ENCODE measurements at places on chromosomes 2 and 18.

GRCh38 chr2:208006833-208007232 is 18.5 kb downstream of the PLEKHM3 start:
- no peak for DNase-seq

GRCh38 chr2:169159686-169160085 is 90.3 kb downstream of the DHRS9 start:
- no peak for DNase-seq

GRCh38 chr2:120052597-120052996 is 39.7 kb downstream of the EPB41L5 start:
- no peak for DNase-seq

DNA sequence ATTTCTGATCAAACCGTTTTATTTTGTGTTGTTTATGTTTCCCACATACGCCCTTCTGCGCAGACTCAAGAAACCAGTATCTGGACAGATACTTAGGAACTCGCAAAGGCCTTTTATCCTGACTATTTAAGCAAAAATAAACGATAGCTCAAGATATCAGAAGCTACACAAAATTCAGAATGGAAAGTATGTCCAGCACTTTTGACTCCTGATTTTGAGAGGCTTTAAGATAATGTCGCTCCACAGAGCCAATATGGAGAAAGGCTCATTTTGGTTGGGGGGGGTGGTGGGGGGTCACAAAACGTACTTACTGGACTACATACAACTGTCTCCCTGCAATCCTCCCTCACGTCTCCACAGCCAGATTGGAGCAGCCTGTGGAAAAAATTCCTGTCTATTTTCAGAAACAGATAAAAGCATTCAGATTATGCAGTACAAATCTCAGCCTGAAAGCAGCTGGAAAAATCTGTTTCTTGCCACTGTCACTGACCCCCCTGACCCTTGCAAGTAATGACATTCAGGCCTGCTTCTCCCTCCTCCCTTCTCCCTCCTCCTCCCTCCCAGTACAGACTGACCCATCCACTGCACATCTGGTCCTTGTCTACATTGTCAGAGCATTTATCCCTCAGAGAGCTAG is 34.9 kb upstream of the LCLAT1 start:
- DNase-seq: no peak

GRCh38 chr2:201936817-201937216 is 96.8 kb upstream of the FZD7 start:
- no peak for DNase-seq

DNA sequence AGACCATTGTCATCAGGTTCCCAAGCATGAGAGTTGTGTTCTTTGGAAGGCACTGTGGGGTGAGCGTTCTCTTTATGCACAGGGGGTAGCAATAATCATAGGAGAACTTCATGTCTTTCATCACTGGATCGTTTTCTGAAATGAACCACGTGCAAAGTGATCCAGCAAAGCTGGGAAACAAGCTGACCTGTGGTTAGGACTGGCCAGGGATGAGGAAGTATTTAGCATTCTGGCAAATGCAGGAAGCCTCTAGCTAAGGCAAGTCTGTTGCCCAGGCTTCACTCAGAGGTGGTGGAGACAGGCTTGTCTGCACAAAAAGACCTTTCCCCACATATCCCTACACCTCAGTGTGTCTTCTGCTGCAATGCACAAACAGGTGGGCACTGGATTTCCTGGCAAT is 58.6 kb downstream of the MMADHC start:
- no peak for DNase-seq

- no peak for DNase-seq
These were observed 55.4 kb downstream of the UXS1 start for GRCh38 chr2:106138543-106139237.

DNA sequence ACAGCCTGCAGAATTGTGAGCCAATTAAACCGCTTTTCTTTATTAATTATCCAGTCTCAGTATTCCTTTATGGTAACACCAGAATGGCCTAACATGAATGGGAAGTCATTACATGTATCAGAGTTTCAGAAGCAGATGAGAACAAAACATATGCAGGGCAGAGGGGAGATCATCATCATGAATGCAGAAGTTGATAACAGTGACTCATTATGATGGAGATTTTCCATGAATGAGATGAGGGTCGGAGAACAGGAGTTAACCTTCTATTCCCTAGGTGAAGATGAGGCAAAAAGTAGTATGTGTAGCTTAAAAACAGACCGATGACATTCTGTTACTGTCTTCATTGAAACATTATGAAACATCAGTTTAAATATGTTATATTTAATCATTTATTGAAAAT is 59.5 kb upstream of the PPM1B start:
- no peak for DNase-seq

GRCh38 chr18:8948471-8949149 is 153.9 kb upstream of the NDUFV2 start:
- peak; percentile 86 for DNase-seq

GRCh38 chr2:113806217-113806913 is 49.9 kb upstream of the SLC35F5 start:
- no peak for DNase-seq

DNA sequence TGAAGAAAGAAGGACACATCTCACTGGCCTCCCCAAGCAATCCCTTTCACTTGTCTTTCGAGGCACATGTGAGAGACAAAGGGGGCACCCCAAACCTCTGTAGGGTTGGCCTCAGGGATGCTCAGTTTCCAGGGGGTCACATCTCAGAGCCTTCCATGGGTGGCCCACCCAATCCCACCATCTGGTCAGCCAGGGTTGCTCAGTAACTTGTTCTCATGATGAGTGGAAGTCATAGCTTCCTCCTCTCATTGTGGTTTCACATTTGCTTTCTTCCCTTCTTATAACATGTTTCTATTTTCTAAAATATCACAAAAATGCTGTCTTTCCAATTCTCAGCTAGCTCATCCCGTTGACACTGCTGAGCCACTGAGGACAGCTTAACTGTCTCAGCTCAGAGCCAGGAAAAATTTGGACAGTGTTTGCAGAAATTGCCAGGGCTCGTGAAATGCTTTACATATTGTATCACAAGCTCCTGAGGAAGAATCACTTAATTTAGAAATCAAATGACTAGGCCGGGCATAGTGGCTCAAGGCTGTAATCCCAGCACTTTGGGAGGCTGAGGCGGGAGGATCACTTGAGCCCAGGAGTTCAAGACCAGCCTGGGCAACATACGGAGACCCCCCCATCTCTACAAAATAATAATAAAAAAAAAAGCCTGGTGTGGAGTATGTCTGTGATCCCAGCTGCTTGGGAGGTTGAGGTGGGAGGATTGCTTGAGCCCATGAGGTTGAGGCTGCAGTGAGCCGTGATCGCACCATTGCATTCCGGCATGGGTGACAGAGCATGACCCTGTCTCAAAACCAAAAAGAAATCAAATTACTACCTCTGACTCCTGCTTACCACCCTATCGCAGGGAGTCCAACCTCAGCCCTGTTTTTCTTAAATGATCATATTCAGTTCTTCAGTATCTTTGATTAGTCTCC is 129.3 kb downstream of the PRKCE start:
- no peak for DNase-seq

DNA sequence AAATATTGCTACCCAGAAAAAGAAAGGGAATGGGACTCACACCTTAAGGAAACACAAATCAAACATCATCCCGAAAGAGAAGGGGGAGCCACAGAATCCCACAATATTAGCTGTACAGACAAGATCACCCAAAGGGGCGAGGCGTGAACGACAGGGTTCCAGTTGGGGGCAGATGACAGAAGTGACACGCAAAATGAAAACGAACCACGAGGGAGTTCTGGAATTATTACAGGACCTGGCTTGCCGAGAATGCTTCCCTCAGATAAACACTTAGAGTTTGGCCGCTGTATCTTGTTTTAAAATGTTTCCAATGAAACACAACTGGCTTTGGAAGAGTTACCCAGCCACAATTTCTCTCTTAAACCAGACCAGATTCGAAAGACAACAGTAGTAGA is 60.4 kb downstream of the C2orf76 start:
- DNase-seq: no peak

DNA sequence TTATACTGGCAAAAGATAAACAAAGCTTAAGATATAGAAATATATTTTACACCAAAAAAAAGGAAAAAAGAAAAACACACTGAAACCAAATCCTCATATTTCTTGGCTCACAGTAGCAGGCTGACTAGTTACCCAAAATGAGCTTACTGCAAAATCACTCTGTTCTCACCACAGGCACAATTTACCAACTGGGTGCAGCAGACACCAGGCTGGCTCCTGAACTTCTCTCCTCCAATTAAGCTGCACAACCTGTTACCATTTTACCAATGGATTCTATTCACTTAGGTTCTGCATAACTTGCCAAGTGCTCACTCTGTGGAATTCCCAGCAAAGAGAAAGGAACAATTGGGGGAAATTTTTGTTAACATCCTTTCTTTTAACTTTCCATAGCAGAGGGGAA is 679.3 kb downstream of the ZEB2 start:
- no peak for DNase-seq

All from SJSA1 (cell line).